ENCODE measurements at places on chromosomes 3 and 15.

GRCh38 chr15:67444100-67444499 is 76.8 kb upstream of the C15orf61 start:
- no peak for DNase-seq

DNA sequence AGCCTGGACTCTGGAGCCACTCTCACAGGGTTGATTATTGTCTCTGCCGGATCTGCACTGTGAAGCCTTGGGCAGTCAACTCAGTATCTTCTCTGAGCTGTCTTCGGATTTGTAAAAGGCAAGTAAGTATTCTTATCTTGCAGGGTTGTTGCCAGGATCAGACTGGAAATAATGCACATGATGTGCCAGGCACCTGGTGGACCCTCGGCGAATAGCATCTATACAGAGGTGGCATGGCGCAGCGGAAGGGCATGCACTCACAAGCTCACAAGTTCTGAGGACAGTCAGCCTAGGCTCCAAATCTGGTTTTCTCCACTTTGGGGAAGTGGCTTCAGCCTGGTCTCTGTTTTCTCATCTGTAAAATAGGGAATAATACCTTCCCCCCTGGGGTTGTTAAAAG is 113.9 kb downstream of the SRGAP3 start:
- DNase-seq, result no peak

- DNase-seq, result no peak
Measured at GRCh38 chr15:92365906-92366305, 27.8 kb upstream of the ST8SIA2 start.

GRCh38 chr15:33988384-33988783 is 20.1 kb downstream of the CHRM5 start:
- no peak for DNase-seq

DNA sequence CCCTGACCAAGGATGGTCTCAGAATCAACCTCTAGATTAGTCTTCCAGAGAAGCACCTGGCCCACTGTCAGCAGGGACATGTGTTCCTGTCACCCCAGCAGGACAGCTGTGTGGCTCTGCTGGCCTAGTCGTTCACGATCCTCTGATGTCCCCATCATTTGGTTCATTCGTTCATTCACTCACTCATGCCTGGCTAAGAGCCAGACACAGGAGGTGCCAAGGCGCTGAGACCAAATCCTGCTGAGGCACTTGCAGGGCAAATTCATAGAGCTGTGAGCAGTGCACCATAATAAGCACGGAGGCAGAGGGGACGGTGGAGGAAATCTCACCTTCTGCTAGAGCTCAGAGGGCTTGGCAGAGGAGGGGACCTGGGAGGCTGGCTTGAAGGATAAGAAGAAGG is 49.9 kb upstream of the FGD5 start:
- DNase-seq, result no peak

- no peak for DNase-seq
Measured at GRCh38 chr15:30962079-30962478, 29.3 kb downstream of the MTMR10 start.

DNA sequence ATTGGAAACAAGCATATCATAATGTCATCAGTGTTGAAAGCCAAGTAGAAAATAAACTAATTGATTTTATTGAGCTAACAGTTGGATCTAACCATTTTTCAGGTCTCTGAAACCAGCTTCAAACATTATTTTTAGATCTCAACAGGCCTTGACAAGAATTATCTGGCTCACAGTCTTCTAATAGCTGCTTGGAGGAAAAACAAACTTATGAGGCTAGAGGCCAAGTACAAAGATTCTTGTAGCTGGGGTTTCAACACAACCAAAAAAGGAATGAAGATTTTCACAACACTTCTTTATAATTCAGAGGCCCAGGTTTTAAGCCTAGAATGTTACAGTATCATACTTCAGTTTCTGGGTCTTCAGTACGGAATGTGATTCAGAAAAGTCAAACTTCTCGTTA is 3.7 kb downstream of the SETMAR start:
- no peak for DNase-seq

- DNase-seq, result no peak
Measured at GRCh38 chr15:80396096-80396495, 8.1 kb upstream of the ARNT2 start.

DNA sequence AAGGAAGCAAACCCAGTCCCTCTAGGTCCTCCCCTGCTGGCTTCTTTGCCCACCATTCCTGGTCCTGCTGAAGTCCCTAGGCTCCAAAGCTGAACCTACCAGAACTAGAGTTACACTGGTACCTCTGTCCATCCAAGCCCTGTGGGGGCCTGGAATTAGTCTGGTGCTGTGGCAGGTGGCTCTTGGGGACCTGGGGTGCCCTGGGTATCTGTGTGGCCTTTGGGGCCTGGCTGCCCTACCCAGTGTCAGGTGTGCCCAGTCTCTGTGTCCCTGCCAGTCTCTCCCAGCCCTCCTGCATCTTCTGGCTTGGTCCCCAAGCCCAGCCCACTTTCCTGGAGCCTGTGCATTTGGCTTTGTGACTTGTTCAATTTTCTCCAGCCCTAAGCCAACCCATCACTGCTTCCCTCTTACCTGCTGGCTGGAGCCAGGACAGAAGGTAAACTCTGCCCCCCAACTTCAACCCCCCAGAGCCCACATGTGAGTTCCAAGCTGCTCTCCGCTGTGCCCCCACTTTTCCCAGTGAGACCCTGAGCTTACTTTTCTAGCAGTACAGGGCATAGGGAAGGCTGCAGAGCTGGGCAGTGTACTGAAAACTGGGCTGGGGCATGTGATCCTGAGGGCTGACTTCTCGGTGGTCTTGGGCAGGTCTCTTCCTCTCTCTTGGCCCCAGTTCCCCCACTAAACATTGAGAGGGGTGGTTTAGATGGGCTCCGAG is 28.3 kb upstream of the HHATL start:
- no peak for DNase-seq

- DNase-seq, result no peak
Measured at GRCh38 chr15:100206643-100207042, 135.1 kb downstream of the ADAMTS17 start.

DNA sequence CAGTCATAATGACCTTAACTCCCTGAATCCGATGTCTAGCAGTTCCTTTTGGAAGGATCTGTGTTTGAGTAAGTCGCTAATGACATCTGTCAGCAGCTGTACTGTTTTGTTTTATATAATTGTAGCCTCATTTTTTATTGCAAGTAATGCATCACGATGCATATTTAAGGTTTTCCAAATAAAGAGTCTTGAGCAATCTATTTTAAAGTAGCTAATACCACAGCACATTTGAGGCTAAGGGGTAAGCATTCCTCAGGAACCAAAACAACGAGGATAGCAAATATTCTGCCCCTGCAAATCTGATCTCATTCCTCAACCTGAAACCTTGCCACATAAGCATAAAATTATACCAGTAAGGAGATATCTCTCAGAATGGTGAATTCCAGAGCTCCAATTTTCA is 98.7 kb downstream of the TBC1D5 start:
- DNase-seq, result no peak

- no peak for DNase-seq
Measured at GRCh38 chr15:48076454-48076853, 44.3 kb upstream of the SLC24A5 start.

- no peak for DNase-seq
Measured at GRCh38 chr3:4520033-4520816, 27.1 kb downstream of the ITPR1 start.

GRCh38 chr3:180626844-180627243 is 24.9 kb downstream of the TTC14 start:
- no peak for DNase-seq

DNA sequence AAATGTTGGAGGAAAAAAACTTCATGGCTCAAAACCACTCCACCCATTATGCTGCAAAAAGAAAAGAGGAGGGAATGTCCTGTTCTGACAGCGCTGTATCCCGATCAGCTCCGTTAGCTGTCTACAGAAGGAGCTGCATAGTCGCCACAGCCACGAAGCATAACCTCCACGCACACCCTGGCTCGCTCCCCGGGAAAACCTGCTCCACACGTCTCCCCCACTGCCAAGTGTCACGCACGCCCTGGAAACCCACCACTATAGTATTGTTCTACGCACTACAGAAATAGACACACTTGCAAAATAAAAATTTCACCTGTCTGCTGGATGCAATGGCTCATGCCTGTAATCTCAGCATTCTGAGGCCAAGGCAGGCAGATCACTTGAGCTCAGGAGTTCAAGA is 55.8 kb downstream of the TBC1D2B start:
- DNase-seq, result no peak

GRCh38 chr3:171219258-171219657 is 192.7 kb upstream of the SLC2A2 start:
- DNase-seq, result no peak

DNA sequence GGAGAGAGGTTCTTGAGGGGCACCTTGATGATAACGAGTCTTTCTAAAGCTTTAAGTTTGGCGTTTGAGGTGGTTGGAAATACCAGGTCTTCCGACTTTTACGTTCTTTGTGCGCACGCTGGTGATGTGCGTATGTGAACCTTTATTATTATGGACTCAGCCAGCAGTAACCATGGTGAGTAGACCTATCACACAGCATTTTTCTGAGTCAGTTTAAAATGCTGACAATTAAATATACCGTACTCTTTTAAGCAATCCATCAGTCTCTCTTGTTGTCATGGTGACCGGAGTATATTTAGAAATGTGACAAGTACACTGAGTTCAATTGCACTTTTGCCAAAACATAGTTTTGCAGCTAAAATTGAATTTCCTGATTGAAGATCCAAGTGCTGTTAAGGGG is 172.2 kb downstream of the LPP start:
- no peak for DNase-seq

DNA sequence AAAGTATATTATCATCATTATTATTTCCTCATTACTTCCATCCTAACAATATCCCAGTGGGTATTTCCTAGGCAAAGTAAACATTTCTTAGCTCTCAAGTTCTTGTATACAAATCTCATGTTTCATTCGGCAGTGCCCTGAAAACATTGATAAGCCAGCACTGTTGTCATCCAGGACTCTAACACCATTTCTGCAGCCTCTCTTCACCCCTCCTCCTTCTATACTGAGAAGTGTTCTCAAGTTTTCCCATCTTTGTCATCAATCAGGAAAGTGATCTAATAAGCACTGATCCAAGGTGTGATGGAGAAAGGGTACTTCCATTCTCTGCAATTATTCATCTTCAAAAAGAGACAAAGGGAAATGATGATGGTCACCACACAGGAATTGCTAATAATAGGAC is 168.4 kb upstream of the CCDC54 start:
- DNase-seq, result no peak

DNA sequence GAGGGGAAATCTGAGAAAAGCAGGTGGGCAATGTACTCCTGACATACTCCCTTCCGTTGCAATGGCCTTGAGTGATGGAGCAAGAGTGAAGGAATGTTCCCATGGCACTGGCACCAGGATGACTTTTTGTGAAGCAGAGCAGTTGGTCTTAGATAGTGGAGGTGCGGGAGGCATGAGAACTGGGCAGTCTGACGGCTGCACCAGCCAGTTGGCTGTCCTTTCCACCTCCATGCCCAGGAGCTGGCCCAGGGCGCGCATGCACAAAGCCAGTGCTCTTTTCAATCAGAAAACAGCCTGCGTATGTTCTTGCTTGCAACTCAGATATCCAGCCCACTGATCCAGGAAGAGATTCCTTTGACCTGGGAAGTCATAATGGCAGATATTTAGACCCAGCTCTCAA is 136.8 kb downstream of the PGPEP1L start:
- DNase-seq, result no peak

DNA sequence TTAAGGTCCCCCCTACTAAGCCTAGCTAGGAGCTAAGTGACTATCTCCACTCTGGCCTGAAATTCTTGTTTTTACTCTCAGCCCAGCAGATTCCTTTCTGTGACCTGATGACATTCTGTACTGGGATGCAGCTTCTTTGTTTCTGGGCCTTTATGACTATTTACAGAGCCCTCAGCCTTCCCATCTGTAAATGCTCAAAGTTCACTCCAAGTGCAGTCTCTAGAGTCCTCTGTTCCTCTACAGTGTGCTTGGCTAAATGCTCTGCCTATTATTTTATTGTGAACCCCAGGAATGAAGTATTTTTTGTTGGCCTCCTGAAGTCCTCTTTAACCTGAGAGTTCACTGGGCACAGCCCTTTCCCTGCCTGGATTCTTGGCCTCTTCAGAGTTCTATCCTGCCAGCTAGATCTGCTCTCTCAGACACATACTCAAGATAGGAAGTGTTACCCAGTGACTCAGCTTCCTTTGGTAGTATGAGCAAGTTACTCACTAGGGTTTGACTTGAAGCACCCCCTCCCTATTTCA is 278.1 kb upstream of the P2RY1 start:
- no peak for DNase-seq

DNA sequence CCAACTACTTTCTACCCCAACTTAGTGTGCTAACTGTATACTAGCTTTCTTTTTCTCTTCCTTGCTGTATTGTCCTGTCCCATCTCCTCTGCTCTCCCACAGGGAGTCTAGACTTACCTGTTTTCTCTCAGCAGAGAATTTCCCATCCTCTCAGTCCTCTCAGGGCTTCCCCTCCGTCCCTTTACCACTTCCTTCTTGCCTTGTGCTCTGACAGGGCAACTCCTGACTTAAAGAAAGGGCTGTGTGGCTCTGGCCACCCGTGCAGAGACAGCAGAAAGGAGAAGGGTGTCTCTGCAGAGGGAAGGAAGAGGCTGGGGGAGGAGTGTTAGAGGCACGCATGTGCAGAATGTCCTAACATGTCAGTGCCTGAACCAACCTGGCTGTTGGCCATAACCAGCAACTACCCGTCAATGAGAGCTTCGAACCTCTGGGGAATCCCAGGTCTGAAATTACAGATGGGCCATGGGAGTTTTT is at the start of gene GCSAM:
GCSAM (minus strand) TSS at position 274 of the 474 bp plus-strand sequence; CDS start at position 146, 128 bp downstream.
- DNase-seq, result peak; percentile 37

- no peak for DNase-seq
Measured at GRCh38 chr3:142947799-142948575, 15.5 kb downstream of the PAQR9 start.

- DNase-seq, result no peak
Measured at GRCh38 chr3:4250064-4250463, 53.1 kb upstream of the SETMAR start.

DNA sequence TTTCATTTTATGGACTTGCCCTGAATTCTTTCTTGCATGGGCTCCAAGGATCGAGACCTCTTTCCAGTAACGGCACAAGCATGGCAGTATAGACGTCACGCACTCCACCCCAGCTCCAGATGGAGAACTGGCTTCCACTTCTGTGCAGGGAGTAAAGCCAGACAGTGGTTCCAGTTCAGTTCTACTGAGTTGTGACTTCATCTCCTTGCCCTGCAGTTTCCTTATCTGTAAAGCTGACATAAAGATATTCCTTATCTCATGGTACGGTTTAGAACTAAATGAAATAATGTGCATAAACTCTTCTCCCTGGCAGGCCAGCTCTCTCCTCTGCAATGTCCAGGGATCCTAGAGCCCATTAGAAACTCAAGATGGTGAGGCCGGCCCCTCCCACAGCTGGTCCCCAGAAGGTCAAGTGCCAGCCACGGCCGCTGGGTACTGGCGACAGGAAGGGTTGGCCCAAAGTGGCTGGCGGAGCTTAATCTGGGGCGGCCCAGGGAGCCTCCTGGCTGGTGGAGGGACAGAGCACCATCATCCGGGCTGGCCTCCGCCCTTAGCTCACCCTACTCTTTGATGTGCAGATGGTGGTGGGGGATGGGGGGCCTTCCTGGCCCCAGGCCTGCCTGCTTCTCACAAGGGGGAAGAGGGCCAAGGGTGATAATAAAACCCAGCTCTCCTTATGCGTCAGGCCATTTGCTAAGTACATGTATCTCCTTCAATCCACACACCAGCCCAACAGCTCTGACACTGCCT is 7.2 kb downstream of the MESP2 start:
- no peak for DNase-seq

Measured in activated T-cell treated with anti-CD3 and anti-CD28 coated beads for 48 hours (primary cell).